ENCODE measurements at places on chromosomes 2 and 18.

- DNase-seq, result no peak
Observed at GRCh38 chr2:186327251-186327868, 158.7 kb upstream of the ZC3H15 start.

DNA sequence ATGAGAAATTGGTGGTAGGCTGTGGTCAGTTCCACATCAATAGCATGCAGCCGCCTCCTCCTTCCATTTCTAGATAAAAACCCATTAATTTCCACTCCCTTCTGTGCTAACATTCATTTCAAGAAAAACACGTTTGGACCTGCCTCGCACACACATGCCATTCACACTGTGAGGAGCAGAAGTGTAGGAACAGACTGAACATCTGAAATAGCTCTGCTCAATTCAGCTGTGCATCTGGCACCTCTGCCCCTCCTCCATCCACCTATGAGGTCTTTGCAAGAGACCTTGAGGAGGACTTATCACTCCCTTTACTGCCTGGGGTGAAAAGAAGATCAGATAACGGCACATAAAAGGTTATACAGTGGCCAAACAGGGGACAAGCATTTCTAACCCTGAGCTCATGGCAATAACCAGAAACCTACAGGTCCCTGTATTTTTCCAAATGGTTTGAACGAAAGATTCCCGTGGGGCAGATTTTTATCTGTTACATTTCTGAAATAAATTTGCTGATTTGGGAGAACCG, 30.8 kb upstream of the LRP2 start:
- DNase-seq, result no peak

GRCh38 chr2:64631771-64632170, 21.9 kb downstream of the SERTAD2 start:
- no peak for DNase-seq

GRCh38 chr2:233363744-233364235, 9.5 kb downstream of the DGKD start:
- no peak for DNase-seq

GRCh38 chr18:64398320-64398719, 249.4 kb upstream of the LINC00305 start:
- DNase-seq, result no peak

- no peak for DNase-seq
Observed at GRCh38 chr2:118971245-118972122, 29.5 kb downstream of the MARCO start.

Data from RWPE2 (cell line).